ENCODE measurements at places on chromosomes 7 and 10.

GRCh38 chr10:113053881-113054280, 103.8 kb downstream of the TCF7L2 start:
- H3K4me1 ChIP-seq = peaks cover 29% of the 10 kb centered on the region
- H3K27ac ChIP-seq = peak overlapping the region; percentile 55
- DNase-seq = peak; percentile 97
- H3K4me3 ChIP-seq = no peak overlapping the region
- no peaks in the 10 kb centered on the region for H3K36me3 ChIP-seq

DNA sequence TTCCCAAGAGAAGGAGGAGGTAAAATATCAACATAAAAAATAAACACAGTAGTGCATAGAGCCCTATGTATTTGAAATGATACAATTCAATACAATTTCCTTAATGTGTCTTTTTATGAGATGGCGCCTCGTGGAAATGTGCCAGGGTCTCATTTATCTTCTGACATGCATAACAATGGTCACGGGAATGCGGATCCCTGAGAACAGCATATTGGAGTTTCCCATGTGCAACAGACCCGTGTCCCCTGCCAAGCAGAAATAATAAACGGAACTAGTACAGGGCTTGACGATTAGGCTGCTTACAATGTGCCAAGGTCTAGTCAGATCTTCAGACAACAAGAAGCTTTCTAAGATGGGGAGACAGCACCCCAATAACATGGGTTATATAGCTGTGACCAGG, 217.9 kb downstream of the ARHGAP21 start:
- H3K4me3 ChIP-seq = no peak overlapping the region
- H3K27me3 ChIP-seq = no peaks in the 10 kb centered on the region
- no peaks in the 10 kb centered on the region for H3K4me1 ChIP-seq
- H3K27ac ChIP-seq = no peak overlapping the region

- no peaks in the 10 kb centered on the region for H3K4me1 ChIP-seq
- no peak overlapping the region for H3K4me3 ChIP-seq
- no peak for DNase-seq
- no peaks in the 10 kb centered on the region for H3K27me3 ChIP-seq
- no peak overlapping the region for H3K27ac ChIP-seq
Measured at GRCh38 chr7:81367326-81367931, 402.4 kb downstream of the HGF start.

DNA sequence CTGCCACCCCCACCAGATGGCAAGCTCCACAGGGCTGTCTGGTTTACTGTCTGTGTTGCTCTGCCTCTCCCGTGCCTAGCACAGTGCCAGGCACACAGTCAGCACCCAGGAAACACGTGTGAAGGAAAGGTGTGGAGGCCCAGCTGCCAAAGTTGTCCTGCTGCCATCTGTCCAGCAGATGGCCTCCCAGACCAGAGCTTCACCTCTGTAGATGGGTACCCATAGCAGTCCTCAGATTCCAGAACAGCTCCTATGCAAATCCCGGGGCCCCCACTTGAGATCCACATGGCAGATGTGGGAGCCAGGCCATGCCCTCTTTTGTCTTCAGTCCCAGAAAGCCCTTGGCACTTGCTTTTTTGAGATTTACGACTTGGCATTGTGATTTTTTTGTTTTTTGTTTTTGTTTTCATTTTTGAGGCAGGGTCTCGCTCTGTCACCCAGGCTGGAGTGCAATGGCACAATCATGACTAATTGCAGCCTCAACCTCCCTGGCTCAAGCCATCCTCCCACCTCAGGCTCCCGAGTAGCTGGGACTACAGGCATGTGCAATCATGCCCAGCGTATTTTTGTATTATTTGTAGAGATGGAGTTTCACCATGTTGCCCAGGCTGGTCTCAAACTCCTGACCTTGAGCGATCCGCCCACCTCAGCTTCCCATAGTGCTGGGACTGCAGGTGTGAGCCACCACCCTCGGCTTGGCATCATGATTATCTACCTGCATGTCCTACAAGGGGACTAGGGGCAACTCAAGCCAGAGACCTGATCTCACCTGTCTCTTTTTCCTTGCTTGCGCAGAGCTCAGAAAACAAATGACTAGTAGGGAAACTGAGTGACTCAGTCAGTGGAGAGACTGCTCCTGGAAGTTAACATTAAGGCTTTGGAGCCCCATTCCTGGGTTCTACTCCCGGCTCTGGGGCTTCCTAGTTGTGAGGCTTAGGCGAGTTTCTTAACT, 16.9 kb upstream of the PALD1 start:
- H3K36me3 ChIP-seq = no peaks in the 10 kb centered on the region
- peak; percentile 79 for DNase-seq
- H3K4me1 ChIP-seq = peaks cover 3% of the 10 kb centered on the region
- no peaks in the 10 kb centered on the region for H3K27me3 ChIP-seq
- no peak overlapping the region for H3K27ac ChIP-seq

- H3K36me3 ChIP-seq = no peaks in the 10 kb centered on the region
- peak; percentile 11 for DNase-seq
- H3K4me3 ChIP-seq = no peak overlapping the region
- no peaks in the 10 kb centered on the region for H3K4me1 ChIP-seq
Measured at GRCh38 chr7:36686499-36686898, 37.8 kb downstream of the AOAH start.

GRCh38 chr10:71521504-71522441, 125.1 kb downstream of the CDH23 start:
- H3K27ac ChIP-seq = no peak overlapping the region
- H3K4me3 ChIP-seq = no peak overlapping the region

GRCh38 chr10:58952162-58952601, 224.3 kb upstream of the PHYHIPL start:
- H3K27me3 ChIP-seq = no peaks in the 10 kb centered on the region
- no peaks in the 10 kb centered on the region for H3K4me1 ChIP-seq
- no peak overlapping the region for H3K27ac ChIP-seq
- H3K36me3 ChIP-seq = no peaks in the 10 kb centered on the region
- DNase-seq = no peak
- no peak overlapping the region for H3K4me3 ChIP-seq

DNA sequence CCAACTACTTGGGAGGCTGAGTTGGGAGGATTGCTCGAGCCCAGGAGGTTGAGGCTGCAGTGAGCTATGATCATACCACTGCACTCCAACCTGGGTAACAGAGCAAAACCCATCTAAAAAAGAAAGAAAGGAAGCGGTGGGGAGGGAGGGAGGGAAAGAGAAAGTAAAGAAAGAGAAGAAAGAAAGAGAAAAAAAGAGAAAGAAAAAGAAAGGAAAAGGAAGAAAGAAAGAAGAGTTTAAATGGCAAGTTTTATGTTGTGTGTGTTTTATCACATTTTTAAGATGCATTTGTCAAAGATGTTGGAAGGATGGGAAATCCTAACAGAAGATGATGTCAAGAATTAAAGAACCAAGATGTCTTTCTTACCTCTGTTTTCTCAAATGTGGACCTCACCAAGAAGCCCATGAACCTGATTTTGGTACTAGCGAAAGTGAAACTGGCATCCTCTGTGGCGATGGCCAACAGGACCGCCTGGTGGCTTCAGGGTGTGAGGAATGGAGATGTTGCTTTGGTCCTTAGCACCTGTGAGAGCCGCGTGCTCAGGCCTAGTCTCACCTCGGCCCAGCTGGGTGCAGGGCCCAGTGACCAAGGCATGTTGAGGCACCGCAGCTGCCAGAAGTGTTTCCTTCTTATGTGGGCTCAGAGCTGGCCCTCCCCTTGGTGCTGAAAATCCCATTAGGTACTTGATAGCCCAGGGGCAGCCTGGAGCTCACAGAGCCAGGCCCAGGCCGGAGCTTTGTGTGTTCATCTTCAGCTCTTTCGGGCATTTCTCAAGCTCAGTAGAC, 9.8 kb downstream of the UCMA start:
- no peak overlapping the region for H3K27ac ChIP-seq
- H3K4me3 ChIP-seq = no peak overlapping the region
- no peaks in the 10 kb centered on the region for H3K4me1 ChIP-seq
- DNase-seq = peak; percentile 37
- no peaks in the 10 kb centered on the region for H3K36me3 ChIP-seq

GRCh38 chr7:20326342-20326741, 4.4 kb upstream of the ITGB8 start:
- no peak for DNase-seq
- no peaks in the 10 kb centered on the region for H3K4me1 ChIP-seq
- H3K36me3 ChIP-seq = no peaks in the 10 kb centered on the region
- H3K27ac ChIP-seq = no peak overlapping the region
- no peaks in the 10 kb centered on the region for H3K27me3 ChIP-seq

DNA sequence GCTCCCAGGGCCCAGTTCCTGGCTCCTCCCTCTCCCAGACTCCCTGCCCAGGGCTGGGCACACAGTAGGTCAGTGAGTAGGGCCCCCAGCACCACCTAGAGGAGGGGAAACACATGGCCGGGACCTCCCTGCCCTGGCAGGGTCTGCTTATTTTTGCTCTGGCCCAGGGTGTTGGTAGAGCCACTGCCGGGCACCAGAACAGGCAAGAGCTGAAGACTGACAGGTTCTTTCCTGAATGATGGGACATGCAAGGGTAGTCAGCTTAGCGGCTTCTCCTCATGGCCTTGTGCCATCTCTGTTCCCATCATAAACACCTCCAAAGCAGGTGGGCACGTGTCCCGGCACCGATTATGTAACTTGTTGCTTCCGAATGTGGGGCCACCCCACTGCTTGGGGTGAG, 86.5 kb downstream of the NEURL1 start:
- DNase-seq = peak; percentile 31
- no peaks in the 10 kb centered on the region for H3K27me3 ChIP-seq
- no peaks in the 10 kb centered on the region for H3K4me1 ChIP-seq
- H3K4me3 ChIP-seq = no peak overlapping the region

DNA sequence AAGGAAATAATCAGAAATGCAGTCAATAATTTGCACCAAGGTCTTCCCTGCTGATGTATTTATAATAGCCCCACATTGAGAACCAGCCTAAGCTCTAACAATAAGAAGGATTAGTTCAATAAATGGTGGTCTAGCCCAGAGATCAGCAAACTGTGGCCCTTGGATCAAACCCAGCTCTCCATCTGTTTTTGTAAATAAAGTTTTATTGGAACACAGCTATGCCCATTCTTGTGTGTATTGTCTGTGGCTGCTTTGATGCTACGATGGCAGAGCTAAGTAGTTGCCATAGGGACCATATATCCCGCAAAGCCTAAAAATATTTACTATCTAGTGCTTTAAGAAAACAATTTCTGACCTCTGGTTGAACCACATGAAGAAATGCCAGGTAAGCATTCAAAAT, 154.9 kb downstream of the EMX2 start:
- no peaks in the 10 kb centered on the region for H3K36me3 ChIP-seq
- no peak for DNase-seq
- H3K27ac ChIP-seq = no peak overlapping the region
- H3K27me3 ChIP-seq = no peaks in the 10 kb centered on the region
- H3K4me1 ChIP-seq = no peaks in the 10 kb centered on the region

- no peaks in the 10 kb centered on the region for H3K4me1 ChIP-seq
- DNase-seq = peak; percentile 18
- H3K36me3 ChIP-seq = no peaks in the 10 kb centered on the region
- H3K27me3 ChIP-seq = no peaks in the 10 kb centered on the region
- H3K27ac ChIP-seq = no peak overlapping the region
- H3K4me3 ChIP-seq = no peak overlapping the region
Measured at GRCh38 chr10:43781480-43782361, 133.0 kb upstream of the ZNF32 start.

- H3K27me3 ChIP-seq = no peaks in the 10 kb centered on the region
- H3K4me3 ChIP-seq = no peak overlapping the region
Measured at GRCh38 chr7:121109145-121109544, 120.6 kb downstream of the CPED1 start.

DNA sequence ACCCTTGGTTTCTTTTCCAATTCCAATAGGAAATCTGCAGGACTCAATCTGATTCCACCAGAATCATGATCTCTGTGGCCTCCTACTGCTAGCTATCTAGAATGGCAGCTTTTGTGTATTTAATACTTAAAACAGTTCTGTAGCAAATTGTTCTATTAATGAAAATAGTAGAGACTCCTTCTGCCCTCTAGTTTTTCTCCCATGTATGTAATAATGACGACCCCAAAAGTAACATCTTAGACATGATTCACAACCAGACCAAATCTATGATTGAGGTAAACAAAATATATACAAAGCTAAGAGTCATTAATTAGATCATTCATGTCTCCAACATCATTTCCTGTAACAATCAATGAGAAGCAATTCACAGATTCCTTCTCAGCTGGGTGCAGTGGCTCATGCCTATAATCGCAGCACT, 259.1 kb upstream of the MKLN1 start:
- no peak overlapping the region for H3K4me3 ChIP-seq
- no peaks in the 10 kb centered on the region for H3K36me3 ChIP-seq
- H3K27ac ChIP-seq = no peak overlapping the region
- DNase-seq = no peak
- H3K27me3 ChIP-seq = no peaks in the 10 kb centered on the region

GRCh38 chr7:77702513-77702912, 6.3 kb downstream of the RSBN1L start:
- no peak overlapping the region for H3K4me3 ChIP-seq
- no peaks in the 10 kb centered on the region for H3K27me3 ChIP-seq
- H3K4me1 ChIP-seq = no peaks in the 10 kb centered on the region
- DNase-seq = no peak
- no peak overlapping the region for H3K27ac ChIP-seq

GRCh38 chr10:117365612-117366011, 9.6 kb downstream of the PDZD8 start:
- H3K27me3 ChIP-seq = no peaks in the 10 kb centered on the region
- H3K27ac ChIP-seq = no peak overlapping the region

GRCh38 chr10:100436255-100436654, 26.6 kb upstream of the WNT8B start:
- no peaks in the 10 kb centered on the region for H3K4me1 ChIP-seq
- no peak for DNase-seq
- no peaks in the 10 kb centered on the region for H3K36me3 ChIP-seq
- no peaks in the 10 kb centered on the region for H3K27me3 ChIP-seq

GRCh38 chr7:135768467-135768866, 19.9 kb upstream of the FAM180A start:
- no peak for DNase-seq
- H3K4me1 ChIP-seq = peaks cover 3% of the 10 kb centered on the region
- no peak overlapping the region for H3K4me3 ChIP-seq
- H3K27me3 ChIP-seq = no peaks in the 10 kb centered on the region
- H3K36me3 ChIP-seq = no peaks in the 10 kb centered on the region

GRCh38 chr10:130220251-130221185, 84.3 kb downstream of the GLRX3 start:
- H3K4me1 ChIP-seq = no peaks in the 10 kb centered on the region
- no peaks in the 10 kb centered on the region for H3K27me3 ChIP-seq
- H3K36me3 ChIP-seq = no peaks in the 10 kb centered on the region
- no peak overlapping the region for H3K27ac ChIP-seq
- DNase-seq = no peak

GRCh38 chr10:18140149-18140956, at the start of gene CACNB2:
TSS of gene CACNB2 (plus strand) at chr10:18140424.
- H3K4me3 ChIP-seq = peak within 1 kb of the TSS; percentile 51
- no peak within 1 kb of the TSS for H3K27ac ChIP-seq
- no peaks in the 10 kb centered on the region for H3K4me1 ChIP-seq
- no peaks in the 10 kb centered on the region for H3K36me3 ChIP-seq
